ENCODE measurements at places on chromosomes 5 and 9. TPM values are rescaled to one million over a fixed set of nuclear protein-coding genes. Genes with fewer than 3 reads are reported as not detected.

Gene NMUR2
- total RNA-seq = not detected

DNA sequence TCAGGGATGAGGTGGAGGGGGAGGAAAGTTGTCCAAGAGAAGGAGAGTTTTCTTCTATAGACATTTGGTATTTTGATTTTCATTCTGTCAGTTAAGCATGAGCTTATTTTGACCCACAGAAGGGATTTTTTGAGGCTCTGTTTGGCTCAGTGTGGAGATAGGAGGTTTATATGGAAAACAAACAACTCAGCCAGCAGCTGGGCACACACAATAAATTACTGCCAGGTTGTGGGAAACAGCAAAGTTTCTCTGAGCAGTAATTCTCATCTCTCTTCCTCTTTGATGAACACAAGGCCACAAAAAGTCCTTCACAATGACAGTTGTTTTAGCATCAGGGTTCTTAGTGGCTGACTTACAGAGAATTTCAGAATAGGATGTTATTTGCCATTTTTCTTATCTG is 486.1 kb downstream of the KDM4C start:
- DNase-seq = no peak

Gene MTRR
- 23.2 TPM for total RNA-seq

DNA sequence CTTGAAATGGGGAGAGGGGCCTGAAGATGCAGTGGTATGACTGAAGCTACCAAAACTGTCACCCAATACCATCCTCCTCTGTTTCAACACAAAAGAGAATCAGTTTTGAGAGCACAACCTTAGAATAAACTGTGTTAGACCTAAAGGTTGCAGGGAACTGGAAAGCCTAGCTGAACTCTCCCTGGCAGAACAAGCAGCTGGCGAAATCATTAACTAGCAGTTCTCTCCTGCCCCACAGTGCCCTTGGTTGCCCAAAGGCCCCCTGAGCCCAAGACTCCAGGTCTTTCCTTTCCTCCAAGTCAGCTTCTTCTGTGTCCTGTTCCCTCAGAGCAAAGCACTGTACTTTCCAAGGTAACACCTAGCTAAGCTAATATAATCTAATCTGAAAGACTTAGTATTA is 135.4 kb upstream of the SLC30A5 start:
- DNase-seq = no peak

DNA sequence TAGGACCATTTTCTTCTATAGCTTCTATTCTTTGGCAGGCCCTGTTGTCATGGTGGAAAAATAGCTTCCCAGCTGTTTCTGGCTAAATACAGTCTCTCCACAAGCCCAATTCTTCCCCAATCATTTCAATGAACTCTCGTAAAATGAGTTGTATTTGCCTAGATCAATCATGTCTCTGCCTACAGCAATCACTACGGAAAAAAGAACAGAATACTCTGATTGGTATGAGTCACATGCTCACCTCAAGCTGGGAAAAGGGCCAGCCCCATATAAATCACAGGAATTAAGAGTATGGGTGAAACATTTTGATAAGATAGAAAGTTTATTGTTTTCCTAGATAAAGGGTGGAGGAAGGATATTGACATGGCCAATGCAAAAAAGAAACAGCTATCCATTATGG is 711.4 kb downstream of the EFNA5 start:
- DNase-seq = peak; percentile 80

Gene LEAP2
- 1.9 TPM for total RNA-seq

All from A172 (cell line).